ENCODE measurements at places on chromosomes 3 and 15.

- DNase-seq, result no peak
Measured at GRCh38 chr3:27614592-27614991, 107.5 kb downstream of the EOMES start.

GRCh38 chr3:132756108-132756650, 34.0 kb upstream of the NPHP3 start:
- no peak for DNase-seq

- no peak for DNase-seq
Measured at GRCh38 chr3:181484026-181484425, 227.7 kb upstream of the SOX2 start.

- no peak for DNase-seq
Measured at GRCh38 chr3:161423911-161424522, 52.7 kb upstream of the SPTSSB start.

GRCh38 chr3:8713901-8714759, 19.5 kb upstream of the CAV3 start:
- no peak for DNase-seq

- DNase-seq, result no peak
Measured at GRCh38 chr3:87498358-87499080, 222.1 kb upstream of the POU1F1 start.

DNA sequence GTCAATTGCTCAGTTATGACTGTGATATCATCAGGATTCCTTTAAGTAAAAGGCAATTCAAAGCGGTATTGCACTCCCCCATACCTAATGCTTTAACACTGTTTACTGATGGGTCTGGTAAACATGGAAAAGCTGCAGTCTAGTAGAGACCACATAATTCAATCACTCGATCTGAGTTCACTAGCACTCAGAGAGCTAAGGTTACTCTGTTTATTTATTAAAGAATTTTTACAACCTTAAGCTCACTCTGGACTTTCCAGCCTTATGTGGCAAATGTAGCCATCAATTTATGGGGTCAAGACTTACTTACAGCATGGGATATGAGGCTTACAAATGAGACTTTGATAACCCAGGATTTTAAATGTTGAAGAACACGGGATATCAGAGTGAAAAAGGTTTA, 18.4 kb upstream of the CCR2 start:
- DNase-seq, result no peak

DNA sequence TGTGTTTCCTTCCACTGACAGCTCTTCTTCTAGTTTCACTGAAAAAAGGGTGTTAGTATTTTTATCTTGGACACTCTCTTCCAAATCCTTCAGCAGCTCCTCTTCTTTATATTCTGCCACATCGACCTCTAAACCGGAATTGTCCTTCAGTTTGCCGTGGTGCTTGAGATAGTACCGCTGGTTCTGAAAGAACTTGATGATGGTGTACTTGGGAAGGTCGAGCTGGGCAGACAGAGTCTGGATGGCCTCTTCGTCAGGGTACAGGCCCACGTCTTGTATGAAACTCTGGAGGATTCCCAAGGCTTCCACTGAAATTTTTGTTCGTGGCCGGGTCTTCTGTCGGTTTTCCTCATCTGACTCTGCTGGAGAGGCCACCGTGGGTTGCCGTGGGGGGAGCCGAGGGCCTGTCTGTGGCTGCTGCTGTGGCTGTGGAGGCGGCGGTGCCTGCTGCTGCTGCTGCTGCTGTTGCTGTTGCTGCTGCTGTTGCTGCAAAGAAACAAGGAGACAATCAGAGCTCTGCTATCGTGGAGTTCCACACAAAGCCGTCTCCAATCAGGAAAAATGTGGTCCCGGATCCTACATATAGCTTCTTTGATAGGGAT, 75.8 kb downstream of the SATB1 start:
- no peak for DNase-seq

DNA sequence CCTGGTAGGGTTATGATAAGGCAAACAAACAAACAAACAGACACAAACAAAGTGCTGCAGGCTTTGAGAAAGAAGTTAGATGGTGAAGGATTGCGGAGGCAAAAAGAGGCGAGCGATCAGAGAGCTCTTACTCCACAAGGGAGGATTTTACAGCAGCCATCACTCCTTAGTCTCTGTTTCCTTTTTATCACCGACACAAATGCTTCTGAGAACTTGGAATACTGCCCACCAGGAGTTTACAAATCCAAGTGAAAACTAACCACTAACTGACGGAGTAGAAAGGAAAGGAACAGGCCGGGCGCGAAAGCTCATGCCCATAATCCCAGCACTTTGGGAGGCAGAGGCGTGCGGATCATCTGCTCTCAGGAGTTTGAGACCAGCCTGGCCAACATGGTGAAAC, 35.6 kb upstream of the GPR160 start:
- DNase-seq, result no peak

GRCh38 chr15:74055804-74056203, 26.5 kb downstream of the GOLGA6A start:
- DNase-seq, result no peak

GRCh38 chr3:123371859-123372685, 76.8 kb downstream of the ADCY5 start:
- no peak for DNase-seq

DNA sequence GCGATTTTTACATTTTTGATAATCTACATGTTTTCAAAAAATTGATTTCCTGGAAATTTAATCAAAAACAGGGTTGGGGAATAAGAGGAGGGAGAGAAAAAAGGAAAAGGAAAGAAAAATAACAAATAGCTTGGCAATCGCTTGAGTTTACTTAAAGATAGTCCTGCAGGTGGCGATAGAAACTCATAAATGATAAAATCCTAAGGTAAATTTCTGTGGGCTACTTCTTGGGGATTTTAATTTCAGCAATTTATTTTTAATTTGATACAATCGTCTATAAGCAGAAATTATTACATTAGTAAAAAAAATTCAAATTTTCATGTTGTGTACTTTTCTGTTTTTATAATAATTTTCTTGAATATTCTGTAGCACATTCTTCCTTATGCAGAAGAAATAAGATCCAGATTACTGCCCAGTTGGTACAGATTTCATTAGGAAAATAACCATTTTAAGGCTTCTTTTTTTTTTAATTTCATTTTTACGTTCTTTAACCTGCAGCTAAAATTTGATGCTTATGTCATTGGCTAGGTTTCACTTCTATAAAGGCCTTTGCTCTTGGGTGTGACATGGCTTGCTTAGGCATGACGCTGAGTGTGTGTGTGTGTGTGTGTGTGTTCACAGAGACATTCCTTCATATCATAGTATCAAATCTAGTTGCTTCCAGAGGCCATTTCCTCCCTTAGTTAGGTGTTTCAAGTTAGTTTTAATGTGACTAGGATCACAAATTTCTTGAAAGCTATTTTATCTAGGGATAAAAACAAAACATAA, 181.8 kb downstream of the MCTP2 start:
- DNase-seq, result no peak

DNA sequence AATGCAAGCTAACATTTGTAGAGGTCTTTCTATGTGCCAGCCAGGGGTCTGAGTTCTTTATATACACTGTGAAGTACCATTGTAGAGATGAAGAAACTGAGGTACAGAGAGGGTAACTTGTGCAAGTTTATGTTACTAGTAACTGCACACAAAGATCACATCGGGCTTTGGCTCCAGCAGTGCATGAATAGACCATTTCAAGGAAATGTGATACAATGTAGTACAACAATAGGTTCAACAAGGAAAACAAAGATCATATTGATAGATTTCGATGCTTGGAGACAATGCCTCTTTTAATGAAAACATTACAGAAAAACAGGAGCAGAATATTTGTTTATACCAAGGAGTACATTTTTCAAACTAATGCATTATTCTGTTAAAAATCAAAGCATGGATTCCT, 115.3 kb downstream of the POLR2M start:
- DNase-seq, result no peak

GRCh38 chr3:27554706-27555105, 70.5 kb upstream of the SLC4A7 start:
- DNase-seq, result no peak

GRCh38 chr15:35944945-35945585, 399.1 kb upstream of the DPH6 start:
- DNase-seq, result no peak

DNA sequence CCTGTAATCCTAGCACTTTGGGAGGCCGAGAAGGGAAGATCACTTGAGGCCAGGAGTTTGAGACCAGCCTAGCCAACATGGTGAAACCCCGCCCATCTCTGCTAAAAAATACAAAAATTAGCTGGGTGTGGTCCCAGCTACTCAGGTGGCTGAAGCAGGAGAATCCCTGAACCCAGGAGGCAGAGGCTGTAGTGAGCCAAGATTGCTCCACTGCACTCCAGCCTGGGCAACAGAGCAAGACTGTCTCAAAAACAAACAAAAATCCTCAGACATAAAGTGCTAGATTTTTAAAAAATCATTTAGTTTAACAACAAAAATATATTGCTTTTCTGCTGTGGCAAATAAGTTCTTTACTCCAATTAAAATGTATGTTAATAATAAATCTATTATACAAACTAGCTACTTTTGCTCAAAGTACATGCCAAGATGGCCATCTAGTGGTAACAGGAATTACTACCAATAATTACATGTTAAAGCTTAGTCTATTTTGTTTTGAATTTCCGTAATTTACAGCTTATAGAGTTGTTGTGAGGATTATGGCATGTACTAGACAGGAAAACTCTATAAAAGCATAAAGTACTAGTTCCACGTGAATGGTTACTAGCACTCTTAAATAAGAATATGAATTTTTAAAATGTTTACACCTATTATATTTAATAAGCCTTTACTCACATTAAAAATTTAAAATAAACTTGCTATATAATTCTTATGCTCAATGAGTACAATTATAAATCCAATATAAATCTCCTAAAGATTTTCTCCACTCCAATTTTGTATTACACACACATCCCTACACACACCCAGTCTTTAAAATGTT, 39.0 kb downstream of the GABPB1 start:
- no peak for DNase-seq

GRCh38 chr3:78268716-78269668, 1229.1 kb downstream of the ROBO2 start:
- no peak for DNase-seq

- no peak for DNase-seq
Measured at GRCh38 chr3:127289706-127290575, 2.1 kb upstream of the PRR20G start.

DNA sequence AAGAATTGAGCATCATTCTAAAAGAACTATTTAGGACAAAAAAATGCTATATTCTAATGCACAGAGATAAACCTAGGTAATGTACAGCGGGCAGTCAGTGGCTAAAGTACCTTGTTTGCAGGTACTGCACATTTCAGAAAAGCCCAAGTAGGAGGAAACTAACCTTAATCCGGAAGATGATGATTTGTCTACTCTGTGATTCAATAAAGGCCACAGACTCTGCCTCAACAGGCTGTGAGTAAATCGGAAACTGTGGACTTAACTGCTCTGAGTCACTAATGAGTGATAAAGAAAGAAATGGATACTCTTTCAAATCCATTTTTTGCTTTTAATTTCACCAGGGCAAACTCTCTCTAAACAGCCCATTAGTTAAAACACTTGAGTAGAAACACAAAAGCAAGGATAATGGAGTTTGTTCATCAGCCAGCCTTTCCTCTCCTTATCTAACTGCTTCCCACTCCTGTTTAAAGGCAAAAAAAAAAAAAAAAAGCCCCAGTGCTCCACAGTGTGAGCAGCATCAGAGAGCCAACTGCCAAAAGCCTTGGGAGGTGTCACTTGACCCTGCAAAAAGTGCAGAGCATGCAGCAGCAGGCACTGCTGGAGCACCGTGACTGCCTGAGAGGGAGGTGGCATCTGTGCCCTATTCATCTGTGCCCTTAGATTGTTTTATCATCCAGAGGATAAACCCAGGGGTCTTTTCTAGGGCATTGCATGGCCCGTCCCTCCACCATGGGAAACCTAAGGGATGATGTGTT, 187.7 kb downstream of the SATB1 start:
- DNase-seq, result no peak

DNA sequence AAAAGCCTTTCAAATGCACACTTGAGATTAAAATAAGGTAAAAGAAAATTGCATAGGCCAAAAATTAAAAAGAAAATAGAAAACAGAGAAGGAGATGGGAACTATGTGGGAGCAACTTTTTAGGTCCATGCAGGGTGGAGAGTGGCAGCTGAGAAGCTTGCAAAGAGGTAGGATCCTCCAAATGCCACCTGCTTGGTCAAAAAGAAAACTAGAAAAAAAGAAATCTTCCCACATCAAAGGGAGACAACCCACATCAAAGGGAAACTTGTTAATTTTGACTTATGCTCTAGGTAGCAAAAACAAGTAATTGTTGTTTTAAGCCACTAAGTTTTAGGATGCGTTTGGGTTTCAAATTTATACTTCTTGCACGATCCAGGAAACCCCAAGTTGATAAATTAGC, 342.9 kb downstream of the IL20RB start:
- no peak for DNase-seq

- DNase-seq, result peak; percentile 88
Measured at GRCh38 chr3:195863121-195864061, 45.0 kb downstream of the TNK2 start.

GRCh38 chr3:151178208-151178845, 24.7 kb downstream of the GPR171 start:
- no peak for DNase-seq

GRCh38 chr3:31917303-31918005, 63.6 kb downstream of the OSBPL10 start:
- no peak for DNase-seq

DNA sequence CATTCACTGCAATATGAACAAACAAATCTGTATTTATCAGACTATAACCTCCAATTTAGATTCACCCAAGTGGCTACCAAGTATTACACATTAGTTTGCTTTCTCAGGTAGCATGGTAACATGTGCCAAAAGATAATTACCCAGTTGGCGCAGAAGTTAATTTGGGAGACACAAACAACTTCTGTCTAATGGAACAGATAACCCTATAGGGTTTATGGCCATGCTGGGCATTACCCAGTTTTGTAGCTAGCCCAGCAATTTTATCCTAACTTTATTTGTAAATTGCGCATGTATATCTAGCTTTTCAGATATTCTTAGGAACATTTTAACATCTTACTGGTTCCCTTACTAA, 780 bp downstream of the RPL22L1 start:
- DNase-seq, result no peak

DNA sequence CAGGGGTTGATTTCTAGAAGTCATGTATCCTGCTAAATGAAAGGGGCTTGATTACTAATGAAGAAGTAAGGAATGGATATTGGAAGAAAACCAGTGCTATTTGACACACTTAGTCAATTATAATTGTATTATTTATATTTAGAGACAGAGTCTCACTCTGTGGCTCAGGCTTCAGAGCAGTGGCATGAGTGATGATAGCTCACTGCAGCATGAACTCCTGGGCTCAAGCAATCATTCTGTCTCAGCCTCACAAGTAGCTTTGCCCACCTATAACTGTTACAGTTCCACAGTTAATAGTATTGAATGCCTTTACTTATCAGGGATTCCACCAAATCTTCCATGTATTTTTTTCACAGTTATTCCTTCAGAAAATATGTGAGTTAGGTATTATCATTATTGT, 432.0 kb upstream of the TGFBR2 start:
- DNase-seq, result no peak

GRCh38 chr3:142931222-142931621, 32.3 kb downstream of the PAQR9 start:
- DNase-seq, result no peak

GRCh38 chr3:16908016-16908807, 23.5 kb downstream of the PLCL2 start:
- no peak for DNase-seq
